ENCODE measurements at places on chromosomes 6 and 20. TPM values are rescaled to one million over a fixed set of nuclear protein-coding genes. Genes with fewer than 3 reads are reported as not detected.

PI3 gene
- polyA plus RNA-seq: 0.67 TPM

XRN2 gene
- 17.8 TPM for polyA plus RNA-seq

LAMP5 gene
- not detected for polyA plus RNA-seq

LAMA2 gene
- polyA plus RNA-seq: 31.1 TPM

CENPW gene
- polyA plus RNA-seq: 1.1 TPM

All from heart right ventricle (tissue), 16 donors.